Fibroblast of gingiva (primary cell): ENCODE measurements at places on chromosomes 2 and 18.

- DNase-seq, result no peak
Measured at GRCh38 chr2:74578408-74578807, 23.9 kb downstream of the DOK1 start.

- no peak for DNase-seq
Measured at GRCh38 chr2:188367164-188367563, 75.5 kb downstream of the GULP1 start.

DNA sequence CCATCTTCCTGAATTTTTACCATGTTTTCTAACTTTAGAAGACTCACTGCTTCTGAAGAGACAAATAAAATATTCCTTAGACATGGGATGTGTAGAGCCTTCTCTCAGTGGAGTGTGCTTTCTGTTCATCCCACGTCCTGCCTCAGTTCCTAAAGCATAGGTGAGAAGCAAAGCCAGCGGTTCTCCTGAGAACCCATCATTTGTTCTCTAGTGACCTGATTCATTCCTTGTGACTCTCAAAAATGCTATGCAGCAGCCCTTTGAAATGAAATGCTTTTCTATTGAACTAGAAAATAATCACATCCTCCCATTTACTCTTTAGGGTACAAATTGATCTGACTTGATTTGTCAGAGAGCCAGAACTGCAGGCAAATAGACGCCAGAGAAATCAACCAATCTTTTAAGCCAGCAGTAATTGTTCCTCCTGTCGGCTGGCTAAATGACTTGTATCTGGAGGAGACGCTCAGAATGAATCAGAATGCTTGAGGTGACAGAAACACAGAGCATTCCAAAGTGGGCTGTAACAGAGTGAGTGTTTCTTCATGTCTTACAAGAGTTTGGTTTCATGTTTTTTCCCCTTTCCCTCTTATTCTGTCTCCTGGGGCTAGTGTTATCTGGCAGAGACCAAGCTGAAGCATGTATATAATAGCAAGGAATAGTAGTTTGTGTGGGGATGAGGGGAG, 81.3 kb upstream of the TMEM178A start:
- DNase-seq, result peak; percentile 74

DNA sequence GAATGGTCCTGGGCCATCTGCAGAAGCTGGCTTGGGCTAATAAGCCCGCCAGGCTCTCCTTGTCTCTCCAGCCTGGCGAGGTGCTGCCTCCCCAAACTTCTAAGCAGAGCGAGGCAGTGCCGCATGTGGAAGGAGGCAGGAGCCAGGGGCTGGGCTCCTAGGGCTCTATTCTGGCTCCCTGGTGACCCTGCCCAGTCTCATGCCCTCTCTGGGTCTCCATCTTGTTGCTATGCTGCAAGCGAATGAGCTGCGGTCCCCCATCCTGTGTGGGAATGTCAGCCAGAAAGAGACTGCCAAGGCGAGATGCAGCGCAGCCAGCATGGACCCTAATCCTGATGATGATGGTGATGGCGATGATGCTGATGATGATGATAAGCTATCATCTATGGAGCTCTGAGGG, 48.7 kb downstream of the TNS1 start:
- DNase-seq, result no peak

DNA sequence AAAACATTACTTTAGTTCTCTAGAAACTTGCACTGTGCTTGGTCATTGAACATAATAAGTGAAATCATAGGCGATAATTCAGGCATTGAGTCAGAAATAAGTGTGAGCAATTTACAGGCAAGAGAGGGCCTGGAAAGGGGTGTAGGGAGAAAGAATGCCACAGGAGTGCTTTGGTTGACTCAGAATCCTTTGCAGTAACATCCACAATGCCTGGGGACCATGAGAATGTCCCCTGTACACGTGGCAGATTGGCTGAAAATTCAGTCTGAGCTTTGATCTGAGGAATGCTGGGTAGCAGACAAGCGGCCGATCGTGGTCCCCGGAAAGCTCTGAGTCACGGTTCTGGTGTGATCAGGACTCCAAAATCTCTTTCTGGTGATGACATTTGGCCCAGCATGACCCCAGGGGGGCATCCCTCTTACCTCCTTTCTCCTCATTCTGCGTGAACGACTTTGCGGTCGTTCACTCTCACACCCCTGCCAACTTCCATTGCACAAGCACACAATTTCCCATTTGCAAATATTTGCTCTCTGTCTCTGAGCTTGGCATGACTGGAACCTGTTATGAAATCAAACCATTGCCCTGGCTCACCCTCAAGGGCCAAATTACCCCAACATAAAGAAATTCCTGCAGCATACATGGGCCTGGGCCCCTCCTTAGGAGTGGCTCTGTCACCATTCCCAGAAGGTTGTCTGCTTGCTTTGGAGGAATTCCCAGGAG, 305.0 kb upstream of the EPAS1 start:
- DNase-seq, result peak; percentile 95

GRCh38 chr2:235303499-235304291, 190.1 kb upstream of the AGAP1 start:
- no peak for DNase-seq
